Caco-2 (cell line): ENCODE measurements at places on chromosomes 7 and 10. TPM values are rescaled to one million over a fixed set of nuclear protein-coding genes. Genes with fewer than 3 reads are reported as not detected.

The WNT2 gene
- not detected in 2 replicates for total RNA-seq

DNA sequence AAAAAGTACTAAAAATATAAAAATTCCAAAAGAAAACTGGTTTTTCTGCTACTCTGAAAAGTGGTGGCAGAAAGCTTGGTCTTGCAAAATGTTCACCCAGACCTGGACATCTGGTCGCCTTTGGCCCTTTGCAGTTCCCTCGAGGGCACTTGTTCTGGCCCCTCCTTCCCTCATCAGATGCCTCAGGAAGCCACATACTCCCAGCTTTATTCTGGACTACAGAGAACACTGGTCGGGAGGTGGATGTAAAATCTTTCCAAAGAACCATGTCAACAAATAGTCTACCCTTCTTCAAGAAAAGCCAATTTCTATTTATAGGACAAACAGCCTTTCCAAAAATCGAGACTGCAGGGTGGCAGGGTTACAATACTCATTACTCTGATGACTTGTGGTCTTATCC lies 726.1 kb downstream of the TNS3 start:
- H3K27me3 ChIP-seq = no peaks in the 10 kb centered on the region
- no peak overlapping the region for H3K4me3 ChIP-seq
- no peaks in the 10 kb centered on the region for H3K4me1 ChIP-seq
- no peak overlapping the region for H3K27ac ChIP-seq

DNA sequence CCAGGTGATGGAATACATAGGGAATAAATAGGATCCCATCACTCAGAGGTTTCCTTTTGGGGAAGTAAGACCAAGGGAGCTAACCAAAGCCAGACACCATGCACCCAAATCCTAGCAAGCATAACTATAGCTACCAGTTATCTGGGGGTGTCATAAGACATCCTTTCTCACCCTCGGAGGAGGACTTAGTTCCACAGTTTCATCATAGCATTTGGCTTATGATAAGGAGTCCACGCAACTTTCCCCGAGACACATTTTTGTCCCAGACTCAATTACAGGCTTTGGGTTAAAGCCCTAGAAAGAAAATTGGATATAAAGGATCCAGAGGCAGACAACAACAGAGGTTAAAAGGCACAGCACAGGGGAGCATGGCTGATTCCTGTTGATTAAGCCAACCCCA lies 442.9 kb downstream of the HTR7 start:
- H3K4me3 ChIP-seq = no peak overlapping the region
- no peaks in the 10 kb centered on the region for H3K36me3 ChIP-seq
- H3K4me1 ChIP-seq = peaks cover 19% of the 10 kb centered on the region
- H3K27me3 ChIP-seq = no peaks in the 10 kb centered on the region; the same call in 1 of the 2 replicates

The HOXA9 gene
- total RNA-seq = 14.4 and 16.7 TPM in 2 replicates

- no peaks in the 10 kb centered on the region; the same call in 1 of the 2 replicates for H3K36me3 ChIP-seq
- H3K27me3 ChIP-seq = no peaks in the 10 kb centered on the region
- DNase-seq = no peak
- peak overlapping the region; percentile 95 for H3K27ac ChIP-seq
- H3K4me1 ChIP-seq = peaks cover 49% of the 10 kb centered on the region
Measured at GRCh38 chr7:130903358-130903974, 169.5 kb upstream of the KLF14 start.
